ENCODE measurements at places on chromosomes 2 and 18.

GRCh38 chr2:51218047-51218446 is 186.1 kb upstream of the NRXN1 start:
- no peak for DNase-seq

DNA sequence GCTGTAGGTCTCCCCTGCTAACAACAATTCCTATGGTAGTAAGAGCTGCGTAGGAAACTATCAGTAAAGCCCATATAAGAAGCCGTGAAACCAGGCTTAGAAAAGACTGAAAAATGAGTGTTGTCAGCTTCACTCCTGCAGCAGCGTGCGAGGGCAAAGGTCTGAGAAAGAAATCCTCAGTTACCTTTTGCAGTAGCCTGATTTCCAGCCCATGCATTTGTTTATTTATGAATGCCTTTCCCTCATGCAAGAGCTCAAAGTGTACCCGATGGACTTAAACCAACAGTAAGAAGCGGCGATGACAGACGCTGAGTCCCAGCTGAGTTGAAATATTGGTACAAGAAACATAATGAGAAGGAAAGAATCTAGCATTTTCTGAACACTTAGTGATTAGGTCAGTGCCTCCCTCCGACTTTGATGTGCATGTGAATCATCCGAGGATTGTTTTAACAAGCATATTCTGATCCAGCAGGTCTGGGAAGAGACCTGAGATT is 15.0 kb upstream of the POLI start:
- peak; percentile 69 for DNase-seq

DNA sequence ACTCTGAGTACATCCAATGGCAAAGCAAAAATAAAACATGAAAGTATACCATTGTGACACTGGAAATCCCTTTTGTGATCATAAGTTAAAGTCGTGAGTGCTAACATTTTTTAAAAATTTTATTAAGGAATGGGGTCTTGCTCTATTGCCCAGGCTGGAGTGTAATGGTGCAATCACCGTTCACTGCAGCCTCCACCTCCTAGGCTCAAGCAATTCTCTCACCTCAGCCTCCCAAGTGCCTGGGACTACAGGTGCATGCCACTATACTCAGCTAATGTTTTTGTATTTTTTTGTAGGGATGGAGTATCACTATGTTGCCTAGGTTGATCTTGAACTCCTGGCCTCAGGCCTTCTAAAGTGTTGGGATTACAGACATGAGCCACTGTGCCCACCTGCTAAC is 14.3 kb upstream of the TNFAIP6 start:
- no peak for DNase-seq

- DNase-seq, result no peak
These were observed 588 bp upstream of the CCDC93 start for GRCh38 chr2:118014492-118014824.

DNA sequence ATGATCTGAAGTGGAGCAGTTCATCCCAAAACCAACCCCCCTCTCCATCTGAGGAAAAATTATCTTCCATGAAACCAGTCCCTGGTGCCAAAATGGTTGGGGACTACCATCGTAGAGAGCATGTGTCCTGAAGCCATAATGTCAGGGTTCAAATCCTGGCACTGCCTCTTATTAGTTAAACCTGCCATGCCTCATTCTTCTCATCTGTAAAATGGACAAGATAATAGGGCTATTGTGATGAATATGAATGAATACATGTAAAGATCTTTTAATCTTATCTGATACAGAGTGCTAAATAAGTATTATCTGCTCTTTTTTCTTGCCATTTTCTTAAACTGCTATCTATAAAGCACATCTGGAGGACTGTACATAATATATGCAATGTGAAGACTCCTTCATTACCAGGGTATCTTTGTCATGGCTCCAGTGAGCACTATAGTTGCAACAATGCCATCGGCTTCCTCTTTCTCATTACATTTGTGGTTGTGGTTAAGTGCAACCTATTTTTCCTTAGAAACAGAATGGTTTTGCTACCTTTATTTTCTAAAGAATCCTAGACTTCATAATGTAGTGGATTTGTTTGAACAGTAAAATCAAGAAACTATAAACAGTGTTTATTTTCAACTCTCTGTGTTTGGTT is 27.0 kb downstream of the MFSD6 start:
- no peak for DNase-seq

DNA sequence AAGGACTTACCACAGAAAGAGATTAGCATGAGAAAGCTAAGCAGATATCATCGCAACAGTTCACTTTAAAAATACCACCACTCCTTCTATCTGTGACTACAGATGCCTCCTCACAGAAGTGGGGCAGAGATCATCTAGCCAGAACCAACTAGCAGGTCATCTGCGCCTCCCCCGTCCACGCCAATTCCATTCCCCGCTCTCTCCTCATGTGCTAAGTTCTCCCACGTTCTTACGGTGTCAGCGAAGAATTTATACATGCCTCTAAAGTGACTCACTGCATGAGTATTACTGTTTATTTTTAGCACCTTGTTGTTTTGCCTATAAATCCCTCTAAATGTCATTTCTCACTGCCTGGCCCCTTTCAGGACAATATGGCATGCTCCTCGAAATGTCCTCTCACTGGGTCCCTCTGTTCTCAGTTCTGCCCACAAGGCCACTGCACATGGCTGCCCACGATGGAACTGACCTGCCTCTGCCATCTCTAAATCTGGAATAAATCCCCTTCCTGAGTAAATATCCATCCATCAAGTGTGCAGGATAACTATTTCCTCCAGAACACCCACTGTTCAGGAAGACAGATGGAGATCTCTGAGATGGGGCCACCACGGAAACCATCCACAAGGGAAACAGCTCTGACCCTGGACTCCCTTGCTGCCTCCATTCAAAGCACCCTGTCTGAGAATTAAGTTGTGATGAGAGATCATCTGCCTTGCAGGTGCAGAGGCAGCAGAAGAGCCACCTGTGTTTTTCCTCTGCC is 137.7 kb downstream of the IRS1 start:
- DNase-seq, result no peak

DNA sequence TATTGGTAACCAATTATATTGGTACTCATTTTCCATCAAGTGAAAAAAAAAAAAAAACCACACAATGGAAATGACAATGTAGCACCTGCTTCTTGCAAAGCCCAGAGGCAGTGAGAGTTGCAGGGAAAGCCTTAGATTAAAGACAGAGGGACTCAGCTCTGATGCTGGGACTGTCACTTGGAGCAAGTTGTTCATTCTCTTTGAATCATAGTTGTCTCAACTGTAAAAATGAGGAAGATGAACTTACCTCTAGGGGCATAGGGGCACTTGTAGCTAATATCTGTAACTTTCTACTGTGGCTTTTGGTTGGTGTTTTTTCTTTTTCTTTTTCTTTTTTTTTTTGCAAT is 81.4 kb upstream of the LPIN2 start:
- no peak for DNase-seq

- DNase-seq, result peak; percentile 5
These were observed 615.0 kb downstream of the DPP10 start for GRCh38 chr2:115057473-115057872.

GRCh38 chr18:70015127-70015526 is 67.5 kb upstream of the CD226 start:
- no peak for DNase-seq

GRCh38 chr2:22855761-22856184 is 529.2 kb upstream of the KLHL29 start:
- DNase-seq, result no peak

- DNase-seq, result no peak
These were observed 136.7 kb downstream of the SH3BP4 start for GRCh38 chr2:235088496-235088921.

DNA sequence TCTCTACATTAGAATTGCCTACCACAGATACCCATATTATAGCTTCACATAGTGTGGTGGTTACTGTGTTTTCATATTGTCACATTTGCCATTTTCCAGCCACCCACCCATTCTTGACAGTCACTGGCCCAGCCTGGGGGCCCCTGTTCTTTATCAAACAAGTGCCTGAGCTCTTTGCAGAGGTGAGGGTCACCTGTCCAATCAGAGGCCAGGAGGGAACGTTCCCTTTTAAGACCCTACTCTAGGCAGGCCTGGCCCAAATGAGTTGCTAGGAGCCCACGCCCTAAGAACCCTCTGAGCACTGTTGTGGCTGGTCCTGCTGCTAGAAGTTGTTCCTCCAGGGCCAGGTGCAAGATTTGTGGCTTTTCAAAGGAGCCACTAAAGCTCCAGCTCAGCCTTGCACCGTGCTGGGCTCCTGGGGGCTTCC is 5.2 kb downstream of the IL37 start:
- DNase-seq, result no peak

DNA sequence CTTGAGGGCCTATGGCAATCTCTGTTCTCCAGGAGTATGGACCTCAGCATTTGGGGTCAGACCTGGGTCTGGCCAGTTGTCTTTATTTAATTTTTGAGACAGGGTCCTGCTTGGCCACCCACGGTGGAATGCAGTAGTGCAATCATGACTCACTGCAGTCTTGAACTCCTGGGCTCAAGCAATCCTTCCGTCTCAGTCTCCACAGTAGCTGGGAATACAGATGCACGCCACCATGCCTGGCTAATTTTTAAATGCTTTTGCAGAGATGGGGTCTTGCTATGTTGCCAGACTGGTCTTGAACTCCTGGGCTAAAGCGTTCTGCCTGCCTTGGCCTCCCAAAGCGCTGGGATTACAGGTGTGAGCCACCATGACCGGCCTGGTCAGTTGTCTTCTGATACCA is 46.4 kb upstream of the INHBB start:
- no peak for DNase-seq

DNA sequence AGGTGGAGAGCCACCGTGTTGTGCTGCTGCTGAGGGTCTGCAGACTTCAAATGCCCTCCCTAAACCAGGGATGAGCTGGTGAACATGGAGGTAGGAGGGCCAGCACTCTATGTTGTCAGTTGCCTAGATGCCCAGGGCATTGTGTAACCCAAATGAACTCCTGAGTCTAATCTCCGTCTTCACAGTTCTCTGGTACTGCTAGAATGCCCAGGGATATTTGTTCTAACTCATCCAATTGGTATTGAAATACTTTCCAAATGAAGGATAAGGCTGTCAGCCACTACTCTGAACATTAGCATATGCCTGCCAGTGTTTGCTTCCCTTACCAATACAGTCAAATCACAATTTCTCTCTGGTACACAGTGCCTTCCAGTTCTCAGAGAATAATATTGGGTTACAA is 492.6 kb downstream of the SLC4A3 start:
- no peak for DNase-seq

DNA sequence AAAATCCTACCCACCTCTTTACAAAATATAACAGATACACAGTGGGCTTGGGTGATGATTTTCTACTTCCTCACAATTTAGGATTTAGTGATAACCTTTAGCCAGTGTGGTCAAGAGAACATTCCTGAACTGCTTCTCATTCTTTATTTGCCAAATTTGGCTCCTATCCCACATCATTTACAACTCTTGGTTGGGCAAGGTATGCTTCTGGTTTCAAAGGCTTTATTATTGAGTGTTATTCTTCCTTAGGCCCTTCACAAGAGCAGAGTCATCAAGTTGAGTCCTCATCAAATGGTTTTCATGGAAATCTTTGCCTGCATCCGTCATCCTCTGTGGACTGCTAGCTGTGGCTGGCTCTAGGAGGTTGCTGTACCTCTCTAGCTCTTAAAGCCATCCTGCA is 472.0 kb upstream of the ETAA1 start:
- DNase-seq, result no peak

DNA sequence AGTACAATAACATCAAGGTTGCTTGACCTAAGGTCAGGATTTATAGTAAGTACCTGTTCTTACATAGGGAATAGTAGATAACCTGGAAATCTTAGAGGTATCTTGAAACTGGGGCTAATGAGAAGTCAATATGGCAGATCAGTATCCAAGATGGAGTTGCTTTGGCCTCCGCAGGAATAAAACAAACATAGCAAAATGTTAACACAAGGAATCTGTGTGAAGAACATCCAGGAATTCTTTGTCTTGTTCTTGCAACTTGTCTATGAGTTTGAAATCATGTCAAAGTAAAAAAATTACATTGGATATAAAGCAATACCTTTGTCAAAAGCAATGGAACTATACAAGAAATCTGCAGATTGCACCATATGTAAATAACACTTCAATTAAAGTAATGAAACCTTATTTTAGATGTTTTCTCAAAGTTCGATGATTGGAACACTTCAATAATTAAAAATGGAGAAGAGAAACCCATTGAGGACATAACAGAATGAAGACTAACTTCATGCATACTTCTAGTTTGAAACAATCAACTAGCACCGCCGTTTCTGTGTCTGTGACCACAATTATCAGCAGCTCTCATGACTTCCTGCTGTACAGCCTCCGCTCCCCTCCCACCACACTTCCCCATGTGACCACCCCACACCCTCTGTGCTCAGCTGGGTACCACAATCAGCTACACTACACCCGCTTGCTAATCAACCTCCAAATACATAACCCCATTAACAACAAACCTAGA is 27.6 kb downstream of the C2orf76 start:
- no peak for DNase-seq

DNA sequence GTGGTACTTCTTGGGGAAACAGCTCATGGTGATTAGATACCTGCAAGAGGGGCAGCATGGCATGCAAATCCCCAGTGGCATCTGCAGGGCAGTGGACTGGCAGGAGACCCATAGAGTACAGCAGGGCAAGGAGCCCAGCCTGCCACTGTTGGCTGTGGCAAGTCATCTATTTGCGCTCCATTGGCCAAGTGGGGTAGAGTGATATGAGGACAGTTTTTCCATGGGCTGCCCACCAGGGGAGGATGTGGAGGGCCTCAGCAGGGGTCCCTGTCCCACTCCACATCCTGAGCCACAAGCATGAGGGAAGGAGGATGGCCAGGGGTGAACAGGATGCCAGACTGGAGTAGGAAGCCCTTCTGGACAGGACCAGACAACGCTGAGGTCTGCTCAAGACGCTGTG is 50.9 kb upstream of the OTOF start:
- DNase-seq, result no peak

DNA sequence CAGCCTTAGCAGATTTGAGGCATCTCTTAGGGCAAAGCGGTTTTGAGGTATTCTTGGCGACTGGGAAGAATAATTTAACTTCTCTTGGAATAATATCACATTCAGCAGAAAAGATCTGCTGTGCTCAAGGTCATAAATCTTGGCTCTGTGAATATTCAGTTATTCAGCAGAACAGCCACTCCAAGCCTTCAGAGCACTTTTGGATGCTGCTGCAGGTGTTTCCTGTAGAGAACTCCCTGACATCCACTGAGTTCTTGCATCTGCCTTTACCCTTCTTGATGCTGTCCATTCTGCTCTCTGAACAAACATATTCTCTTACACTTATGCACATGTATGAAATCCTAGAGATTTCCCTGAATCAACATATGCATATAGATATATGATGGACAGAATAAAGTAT is 390.3 kb downstream of the NRXN1 start:
- DNase-seq, result no peak

DNA sequence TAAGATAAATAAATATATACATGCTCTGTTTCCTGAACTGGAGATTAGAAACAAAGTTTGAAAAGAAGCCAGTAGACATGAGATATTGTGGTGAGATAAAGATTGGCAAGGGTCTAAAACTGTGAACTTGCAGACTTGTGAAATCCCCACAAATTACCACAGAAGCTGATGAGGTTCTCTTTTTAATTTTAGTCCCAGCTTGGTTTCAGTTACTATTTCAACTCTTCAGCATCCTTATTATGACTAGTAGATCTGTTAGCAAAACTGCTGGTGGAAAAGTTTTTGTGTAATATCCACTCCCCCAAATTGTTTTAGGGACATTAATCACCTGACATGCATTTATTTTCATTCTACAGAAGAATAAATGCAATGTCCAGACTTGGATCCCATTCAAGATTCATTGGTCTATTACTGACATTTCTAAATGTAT is 20.8 kb downstream of the RASGRP3 start:
- no peak for DNase-seq

All from Caco-2 (cell line).